ENCODE measurements at places on chromosomes 4 and X.

DNA sequence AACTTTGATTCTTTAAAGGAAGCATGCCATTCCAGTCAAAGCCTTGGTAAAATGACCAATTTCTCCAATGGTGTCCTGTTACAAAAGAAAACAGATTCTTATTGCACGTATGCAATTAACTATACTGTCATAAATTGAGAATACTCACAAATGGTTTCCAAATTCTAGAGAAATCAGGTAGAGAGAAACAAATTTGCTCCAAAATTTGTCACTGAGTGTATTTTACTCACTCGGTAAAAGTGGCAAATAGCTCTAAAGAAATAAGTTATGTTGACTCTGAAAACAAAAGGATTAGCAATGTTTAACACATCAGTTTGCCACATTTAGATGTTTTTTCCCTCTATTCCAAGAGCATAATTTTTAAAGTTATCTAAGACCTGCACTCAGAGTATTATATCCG lies 133.1 kb downstream of the DMD start:
- DNase-seq: no peak

- DNase-seq: no peak
Observed at GRCh38 chr4:60724623-60725022, 475.5 kb upstream of the ADGRL3 start.

- DNase-seq: no peak
Observed at GRCh38 chr4:99403380-99404184, 31.6 kb downstream of the ADH7 start.

- no peak for DNase-seq
Observed at GRCh38 chrX:133350751-133351150, 64.5 kb downstream of the GPC4 start.

- no peak for DNase-seq
Observed at GRCh38 chr4:130632731-130633604, 1537.0 kb downstream of the C4orf33 start.

DNA sequence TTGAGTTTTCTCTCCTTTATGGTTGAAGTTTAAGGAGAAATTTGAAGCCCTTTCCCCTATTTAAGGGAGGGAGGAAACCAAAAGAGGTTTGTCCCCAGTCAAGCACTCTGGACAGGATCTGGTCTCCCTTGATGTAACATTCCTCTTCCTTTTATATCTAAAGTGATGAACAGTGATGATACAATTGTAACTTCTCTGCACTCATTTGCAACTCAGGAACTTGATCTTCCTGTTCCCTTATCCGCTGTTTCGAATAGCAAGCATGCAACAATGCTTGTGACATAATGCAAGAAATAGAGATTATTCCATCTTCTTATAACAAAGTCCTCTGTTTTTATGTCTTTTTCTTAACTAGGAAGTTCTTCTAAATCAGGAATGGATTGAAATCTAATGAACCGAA lies 18.3 kb downstream of the ALPK1 start:
- no peak for DNase-seq

- DNase-seq: no peak
Observed at GRCh38 chrX:154693394-154693793, 40.0 kb upstream of the CTAG2 start.

DNA sequence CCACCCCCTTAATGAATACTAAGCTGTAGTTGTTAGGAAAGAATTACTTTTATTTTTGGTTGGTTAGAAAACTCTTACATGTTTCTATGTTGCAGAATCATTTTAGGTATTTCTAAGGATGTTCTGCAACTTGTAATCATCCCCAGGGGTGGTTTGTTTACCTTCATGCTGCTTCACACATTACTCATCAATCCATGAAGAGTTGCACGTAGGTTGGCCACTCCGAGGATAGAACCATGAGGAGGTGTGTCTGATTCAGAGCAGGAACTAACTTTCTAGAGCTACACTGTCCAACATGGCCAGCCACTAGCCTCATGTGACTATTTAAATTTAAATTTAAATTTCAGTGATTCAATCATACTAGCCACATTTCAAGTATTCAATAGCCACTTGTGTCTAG lies 127.2 kb upstream of the FRMPD4 start:
- DNase-seq: no peak

DNA sequence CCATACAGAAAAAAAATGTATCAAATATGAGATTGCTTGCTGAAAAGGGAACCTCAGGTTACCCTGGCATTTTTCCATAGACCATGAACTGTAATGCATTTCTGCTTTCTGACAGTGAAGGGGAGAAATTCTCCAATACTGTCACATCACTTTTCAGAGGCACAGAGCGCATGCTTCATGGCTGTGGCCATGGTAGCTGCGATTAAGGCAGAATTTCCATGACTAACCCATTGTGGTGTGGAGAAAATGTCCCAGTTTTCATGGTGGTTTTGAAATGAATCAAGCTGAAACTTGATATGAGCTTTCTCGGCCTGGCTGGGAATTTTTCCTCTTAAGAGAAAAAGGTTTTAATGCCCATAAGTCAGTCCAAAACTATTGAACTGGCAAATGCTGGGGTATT lies 39.5 kb upstream of the MAP3K15 start:
- no peak for DNase-seq

- no peak for DNase-seq
Observed at GRCh38 chr4:99855678-99856077, 38.5 kb downstream of the LAMTOR3 start.

DNA sequence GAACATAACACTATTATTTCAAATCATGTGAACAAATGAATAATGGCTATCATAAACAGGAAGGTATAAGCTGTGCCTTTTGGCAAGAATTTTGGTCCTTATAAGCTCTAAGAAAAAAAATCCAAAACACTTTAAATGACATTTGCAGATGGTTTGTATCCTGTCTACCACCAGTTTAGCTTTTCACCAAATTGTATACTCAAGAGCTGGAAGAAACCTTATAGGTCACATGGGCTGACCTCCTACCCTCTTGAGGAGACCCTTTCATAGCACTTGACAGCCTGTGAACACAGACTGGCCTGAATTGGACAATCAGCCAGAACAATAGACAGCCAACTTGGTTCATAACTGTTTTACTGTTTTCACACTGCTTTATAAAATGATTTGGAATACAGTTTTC lies 24.3 kb downstream of the USP26 start:
- DNase-seq: no peak

DNA sequence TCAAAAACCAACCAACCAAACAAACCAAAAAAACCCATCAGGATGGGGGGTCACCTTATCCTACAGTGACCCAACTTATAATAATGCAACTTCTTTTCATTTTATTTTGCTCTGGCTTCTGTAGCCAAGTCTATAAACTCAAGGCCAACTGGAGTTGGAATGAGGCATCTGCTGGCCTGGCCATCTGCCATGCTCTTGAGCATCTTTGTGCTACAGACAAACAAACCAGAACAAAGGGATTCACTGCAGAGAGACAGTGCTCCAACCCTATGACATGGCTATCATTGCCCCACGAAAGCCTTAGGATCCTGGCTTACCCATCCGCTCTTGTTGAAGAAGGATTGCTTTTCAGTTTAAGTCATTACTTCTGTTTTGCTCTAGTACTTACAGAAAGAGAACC lies 49.2 kb upstream of the SCRG1 start:
- no peak for DNase-seq

- no peak for DNase-seq
Observed at GRCh38 chr4:169397762-169398161, 127.0 kb upstream of the SH3RF1 start.

DNA sequence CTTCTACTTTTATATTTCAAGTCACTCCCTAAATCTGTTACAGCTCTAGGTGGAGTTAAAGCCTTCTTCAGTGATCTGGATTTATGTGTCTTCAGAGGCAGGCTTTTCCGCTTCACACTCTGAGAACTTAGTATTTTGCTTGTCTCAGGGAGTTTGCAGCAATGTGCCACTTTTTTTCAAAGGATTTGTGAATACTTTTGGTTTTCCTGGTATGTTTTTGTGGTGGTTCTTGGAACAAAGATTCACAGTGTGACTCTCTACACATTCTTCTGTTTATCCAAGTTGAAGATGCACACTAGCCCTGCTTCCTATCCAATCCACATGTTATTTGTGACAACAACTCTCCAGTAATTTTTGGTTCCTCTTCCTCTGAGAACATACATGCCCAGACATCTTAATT lies 1253.7 kb downstream of the TECRL start:
- no peak for DNase-seq

DNA sequence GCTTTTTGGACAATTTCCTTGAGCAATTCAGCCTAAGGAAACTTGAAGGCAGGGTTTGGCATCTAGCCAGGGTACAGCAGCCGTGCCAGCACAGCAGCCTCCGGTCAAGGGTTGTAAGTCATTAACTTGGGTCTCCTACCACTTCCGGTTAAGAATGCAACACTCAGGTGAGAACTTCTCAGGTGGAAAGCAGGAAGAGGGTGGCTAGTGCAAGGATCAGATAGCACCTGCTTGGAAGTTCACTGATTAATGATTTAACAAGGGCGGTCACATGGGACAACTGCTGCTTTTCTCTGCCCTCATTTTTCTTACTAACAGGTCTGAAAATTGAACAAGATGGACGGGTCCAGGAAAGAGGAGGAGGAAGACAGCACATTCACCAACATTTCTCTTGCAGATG lies 30.1 kb upstream of the SCOC start:
- no peak for DNase-seq

DNA sequence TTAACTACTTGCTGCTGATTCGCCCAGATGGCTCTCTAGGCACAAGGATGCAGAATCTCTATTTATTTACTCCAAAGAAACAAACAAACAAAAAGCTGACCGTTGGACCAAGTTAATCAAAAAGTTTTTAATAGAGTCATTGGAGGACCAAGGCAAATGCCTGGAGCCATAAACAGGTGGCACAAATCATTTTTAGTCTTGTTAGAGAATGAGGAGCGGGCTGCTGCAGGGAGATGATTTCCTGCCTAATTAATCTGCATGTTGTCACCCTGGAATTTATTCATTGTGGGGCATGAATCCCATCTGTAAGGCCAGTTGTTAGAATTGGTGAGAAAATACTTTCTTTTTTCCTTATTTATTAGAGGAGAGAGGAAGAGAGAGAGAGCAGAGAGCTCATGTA lies 147.4 kb upstream of the GATB start:
- no peak for DNase-seq

DNA sequence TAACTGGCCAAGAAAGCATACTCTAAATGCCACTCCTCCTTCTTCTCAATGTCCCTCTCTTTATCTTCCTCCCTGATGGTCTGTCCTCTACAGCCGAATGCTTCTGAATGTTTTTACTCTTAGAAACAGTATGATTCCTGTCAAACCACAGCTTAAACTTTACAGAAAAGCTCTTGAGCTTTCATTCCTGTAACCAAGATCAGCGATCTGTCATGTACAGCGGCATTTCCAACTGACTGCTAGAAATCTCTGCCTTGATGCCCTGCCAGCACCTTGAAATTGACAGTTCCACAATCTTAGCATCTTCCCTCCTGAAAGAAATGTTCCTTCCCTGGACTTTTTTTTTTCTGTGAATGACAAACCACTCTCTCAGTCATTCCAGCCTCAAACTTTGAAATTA lies 11.5 kb upstream of the GATB start:
- no peak for DNase-seq

DNA sequence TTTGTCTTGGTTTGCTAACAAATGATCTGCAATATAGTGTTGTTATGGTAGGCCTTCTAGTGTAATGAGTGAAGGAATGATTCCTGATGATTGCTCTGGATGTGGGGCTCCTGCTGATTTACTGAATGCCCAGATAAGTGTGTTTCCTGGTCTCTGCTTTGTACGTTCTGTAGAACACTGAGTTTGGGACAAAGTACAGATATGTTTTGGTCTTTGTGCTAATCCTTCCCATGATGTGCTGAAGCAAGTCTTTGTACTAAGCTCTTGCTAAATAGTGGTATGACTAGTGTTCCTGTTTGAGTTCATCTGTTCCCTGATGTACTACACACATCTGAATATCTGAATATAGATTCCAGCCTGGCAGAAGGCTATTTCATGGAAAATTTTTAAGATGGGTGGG lies 36.9 kb upstream of the XIAP start:
- DNase-seq: no peak

- no peak for DNase-seq
Observed at GRCh38 chrX:149493567-149494562, 11.2 kb downstream of the IDS start.

DNA sequence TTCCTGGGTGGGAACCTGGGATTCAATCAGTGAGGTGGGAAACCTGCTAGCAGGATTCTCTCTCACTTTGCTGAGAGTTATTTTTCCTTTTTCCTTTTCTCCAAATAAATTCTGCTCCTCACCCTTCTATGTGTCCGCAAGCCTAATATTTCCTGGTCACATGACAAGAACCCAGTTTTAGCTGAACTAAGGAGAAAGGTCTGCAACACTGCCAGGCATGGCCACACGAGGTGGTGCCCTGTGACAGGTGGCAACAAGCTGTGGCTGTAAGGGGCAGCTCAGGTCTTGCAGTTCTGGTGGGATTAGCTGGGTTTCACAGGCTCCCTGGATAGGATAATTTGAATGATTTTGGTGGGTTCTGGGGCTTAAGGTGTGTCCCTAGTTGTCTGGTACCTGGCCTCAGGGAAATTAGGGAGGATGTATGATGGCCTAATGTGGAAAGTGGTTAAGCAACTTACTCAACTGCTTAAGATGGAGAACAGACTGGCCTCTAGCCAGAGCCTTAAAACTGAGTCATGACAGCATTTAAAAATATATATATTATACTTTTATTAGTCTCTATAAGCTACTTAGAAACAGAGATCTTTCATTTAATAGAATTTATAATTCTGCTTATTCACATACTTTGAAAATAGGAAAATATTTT lies 215.0 kb downstream of the IL15 start:
- DNase-seq: no peak

GRCh38 chr4:85807247-85807950 lies 332.4 kb downstream of the ARHGAP24 start:
- no peak for DNase-seq

DNA sequence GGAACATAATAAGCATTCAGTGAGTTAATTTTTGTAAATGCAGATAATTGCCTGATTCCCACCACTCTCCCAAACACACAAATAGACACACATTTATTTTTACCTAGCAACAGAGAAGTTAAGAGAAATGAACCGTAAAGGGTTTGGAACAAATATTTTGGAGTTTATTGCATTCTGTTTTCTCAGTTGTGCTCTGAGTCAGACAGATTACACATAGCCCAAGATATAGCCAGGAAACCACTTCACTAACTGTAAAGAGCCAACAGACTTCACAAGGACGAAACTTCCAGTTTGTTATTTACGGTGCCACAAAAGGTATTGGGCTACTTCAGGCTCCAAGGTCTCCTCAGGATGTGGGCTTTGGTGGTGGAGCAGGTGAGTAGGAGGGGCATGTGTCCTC lies 217.0 kb downstream of the BMPR1B start:
- no peak for DNase-seq

DNA sequence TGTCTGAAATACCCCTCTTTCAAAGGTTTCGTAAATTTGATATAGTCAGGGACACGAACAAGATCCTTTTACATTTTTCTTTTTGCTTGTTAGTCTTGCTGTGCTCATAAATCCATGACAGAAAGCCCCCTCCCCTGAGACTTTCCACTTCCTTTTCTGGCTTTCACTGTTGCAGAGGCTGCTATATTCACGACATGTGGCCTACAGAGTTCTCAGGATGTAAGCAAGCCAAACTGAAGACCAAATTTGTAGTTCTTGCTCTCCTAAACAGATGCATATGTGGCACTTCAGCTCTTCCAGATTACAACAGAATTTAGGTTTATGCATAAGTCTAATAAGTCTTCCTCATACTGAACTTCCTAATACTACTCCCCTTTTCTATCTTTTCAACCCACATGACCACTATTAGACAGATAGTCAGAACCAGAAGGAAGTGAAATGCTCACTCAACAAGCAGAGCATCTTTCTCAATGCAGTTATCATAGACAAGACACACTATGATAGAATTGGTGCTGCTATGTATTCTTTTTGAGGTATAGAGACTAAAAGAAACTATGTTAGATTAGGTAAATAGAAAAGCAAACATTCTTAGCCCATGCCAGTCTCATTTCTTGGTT lies 15.0 kb downstream of the BTK start:
- no peak for DNase-seq

GRCh38 chr4:65391814-65392213 lies 278.5 kb downstream of the EPHA5 start:
- DNase-seq: no peak
